Skeletal muscle cell (primary cell): ENCODE measurements at places on chromosomes 12 and 14.

DNA sequence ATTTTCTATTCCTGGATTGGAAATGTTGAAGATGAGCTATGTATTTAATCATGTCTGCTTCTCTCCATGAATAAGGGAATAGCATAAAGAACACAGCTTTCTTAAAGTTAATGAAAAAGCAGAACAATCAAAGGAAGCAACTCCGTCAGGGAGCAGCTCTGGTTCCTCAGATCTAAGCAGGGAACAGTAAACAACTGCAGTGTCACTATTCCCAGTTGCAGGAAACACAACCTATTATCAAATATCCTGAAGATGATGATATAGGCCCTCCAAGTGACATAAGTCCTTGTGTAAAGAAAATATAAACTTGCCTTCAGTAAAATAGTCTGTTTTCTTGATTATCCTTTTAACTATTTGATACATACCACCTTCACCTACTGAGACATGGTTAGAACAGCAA lies 228.1 kb downstream of the KCNC2 start:
- no peak for DNase-seq

DNA sequence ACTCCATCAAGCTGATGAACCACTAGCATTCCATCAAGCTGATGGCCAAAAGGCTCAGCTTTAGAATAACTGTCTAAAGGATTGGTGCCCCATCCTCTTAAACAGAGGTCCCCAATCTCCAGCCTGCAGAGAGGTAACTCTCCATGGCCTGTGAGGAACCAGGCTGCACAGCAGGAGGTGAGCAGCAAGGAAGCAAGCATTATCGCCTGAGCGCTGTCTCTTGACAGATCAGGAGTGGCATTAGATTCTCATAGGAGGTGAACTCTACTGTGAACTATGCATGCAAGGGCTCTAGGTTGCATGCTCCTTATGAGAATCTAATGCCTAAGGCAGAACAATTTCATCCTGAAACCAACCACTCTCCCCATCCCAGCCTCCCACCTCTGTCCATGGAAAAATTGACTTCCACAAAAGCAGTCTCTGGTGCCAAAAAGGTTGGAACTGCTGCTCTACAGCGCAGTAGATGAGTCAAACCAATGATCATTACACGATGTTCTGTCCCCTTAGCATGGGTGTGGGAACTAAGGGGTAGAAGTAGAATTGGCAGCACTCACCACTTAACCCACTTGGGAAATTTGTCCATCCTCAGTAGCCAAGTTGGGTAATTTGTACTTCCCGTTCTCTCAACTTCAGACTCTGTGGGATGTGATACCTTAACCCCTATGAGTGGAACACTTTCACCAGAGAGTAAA lies 66.9 kb downstream of the ANKS1B start:
- peak; percentile 9 for DNase-seq

DNA sequence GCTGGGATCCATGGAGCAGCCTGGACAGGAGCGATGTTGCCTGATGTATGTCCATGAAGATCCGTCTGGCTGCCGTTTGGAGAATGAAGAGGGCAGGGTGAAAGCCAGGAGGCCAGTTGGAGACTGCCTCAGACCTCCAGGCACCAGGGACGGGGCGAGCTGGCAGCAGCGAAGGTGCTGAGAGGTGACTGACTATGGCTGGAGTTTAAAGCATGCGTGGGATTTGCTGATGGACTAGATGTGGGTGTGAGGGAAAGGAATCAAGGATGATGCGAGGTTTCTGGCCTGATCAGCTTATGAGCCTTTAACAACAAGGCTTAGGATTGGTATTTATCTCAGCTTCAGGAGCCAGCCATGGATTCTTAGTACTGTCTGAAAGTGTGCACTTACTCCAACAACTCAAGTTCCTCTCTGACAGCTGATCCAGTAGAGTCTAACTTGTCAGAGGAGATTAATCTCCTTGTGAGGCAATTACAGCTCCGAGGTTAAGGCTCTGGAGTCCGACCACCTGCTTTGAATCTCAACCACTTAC lies 49.4 kb downstream of the DYNC1H1 start:
- no peak for DNase-seq

GRCh38 chr12:60921541-60921940 lies 1325.7 kb downstream of the SLC16A7 start:
- DNase-seq, result no peak
